ENCODE measurements at places on chromosomes 13 and 19.

DNA sequence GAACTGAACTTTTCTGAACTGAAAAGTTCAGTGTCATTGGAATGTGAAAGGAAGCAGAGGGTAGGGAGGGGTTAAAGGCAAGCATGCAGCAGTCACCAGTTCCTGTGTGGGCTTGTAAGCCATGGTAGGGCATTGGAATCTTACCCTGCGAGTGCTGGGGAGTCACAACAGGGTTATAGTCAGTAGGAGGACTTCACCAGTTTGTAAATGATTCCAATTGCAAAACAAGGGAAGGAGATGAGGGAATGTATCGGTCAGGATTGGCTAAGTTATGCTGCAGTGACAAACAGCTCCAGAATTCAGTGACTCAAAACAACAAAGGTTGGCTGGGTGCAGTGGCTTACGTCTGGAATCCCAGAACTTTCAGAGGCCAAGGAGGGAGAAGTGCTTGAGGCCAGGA, 12.8 kb downstream of the LYPD3 start:
- DNase-seq, result no peak

- DNase-seq, result no peak
These were observed 17.9 kb downstream of the DEDD2 start for GRCh38 chr19:42199440-42200115.

DNA sequence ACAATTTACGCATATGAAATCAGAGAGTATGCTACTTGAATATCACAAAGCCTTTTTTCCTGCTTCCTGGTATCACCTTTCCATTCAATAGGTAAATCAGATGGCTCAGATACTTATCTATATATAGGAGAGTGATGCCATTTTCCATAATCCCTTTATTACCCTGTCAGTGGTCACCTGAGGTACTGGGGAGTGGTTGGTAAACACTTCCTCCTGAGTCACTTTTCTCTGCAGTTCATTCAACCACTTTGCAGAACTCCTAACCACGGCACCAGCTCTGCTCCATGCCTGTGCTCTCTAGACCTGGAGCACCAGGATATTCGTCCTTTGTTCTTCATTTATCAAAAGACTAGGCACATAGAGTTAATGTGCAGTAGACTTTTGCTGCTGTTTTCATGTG, 748.5 kb upstream of the KLHL1 start:
- DNase-seq, result no peak

- DNase-seq, result no peak
These were observed 2.4 kb upstream of the PLPP2 start for GRCh38 chr19:293436-294110.

DNA sequence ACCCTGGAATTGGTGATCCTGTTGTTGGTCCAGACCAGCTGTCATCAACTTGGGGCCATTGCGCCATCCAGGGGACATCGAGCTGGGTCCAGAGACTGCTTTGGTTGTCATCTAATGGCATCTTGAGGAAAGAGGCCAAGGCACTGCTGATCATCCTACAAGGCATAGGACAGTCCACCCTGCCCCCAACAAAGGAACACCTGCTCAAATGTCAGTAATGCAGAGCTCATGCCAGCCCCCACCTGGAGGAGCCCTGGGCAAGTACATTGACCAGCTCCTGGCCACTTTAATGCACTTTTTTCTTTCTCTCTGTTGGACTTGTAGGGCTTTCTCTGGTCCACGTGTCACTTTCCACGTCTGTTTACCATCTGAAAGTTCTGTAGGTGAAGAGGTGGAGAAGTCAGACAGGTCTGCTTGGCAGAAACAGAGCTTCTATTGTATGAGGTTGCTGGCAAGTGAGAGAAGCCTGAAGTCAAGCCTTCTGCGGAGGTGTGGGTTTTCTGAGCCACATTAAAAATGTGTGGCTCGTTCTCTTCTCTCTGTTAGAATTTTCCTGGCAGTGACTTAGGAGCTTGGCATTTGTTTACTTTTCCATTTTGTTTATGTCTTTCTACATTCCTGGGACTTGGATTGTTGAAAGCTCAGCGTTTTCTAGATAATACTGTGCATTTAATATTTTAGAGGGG, 124.0 kb upstream of the RNF113B start:
- no peak for DNase-seq

DNA sequence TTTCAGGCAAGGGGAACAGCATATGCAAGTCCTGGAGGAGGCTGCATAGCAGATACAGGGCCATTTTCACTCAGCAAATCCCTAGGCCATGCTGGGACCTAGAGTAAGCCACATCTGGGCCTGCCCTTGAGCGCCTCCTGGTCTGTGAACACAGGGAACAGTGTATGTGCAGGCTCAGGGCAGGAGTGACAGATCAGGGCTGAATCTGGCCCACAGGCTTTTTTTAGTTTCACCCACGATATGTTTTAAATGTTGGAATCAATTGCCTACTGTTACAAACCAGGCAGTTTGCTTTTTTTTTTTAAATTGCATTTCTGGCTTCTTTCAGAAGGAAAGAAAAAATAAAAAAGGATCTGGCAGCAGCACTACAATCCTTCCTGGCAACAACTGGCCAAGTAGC, 1.5 kb upstream of the TMEM145 start:
- DNase-seq, result no peak

DNA sequence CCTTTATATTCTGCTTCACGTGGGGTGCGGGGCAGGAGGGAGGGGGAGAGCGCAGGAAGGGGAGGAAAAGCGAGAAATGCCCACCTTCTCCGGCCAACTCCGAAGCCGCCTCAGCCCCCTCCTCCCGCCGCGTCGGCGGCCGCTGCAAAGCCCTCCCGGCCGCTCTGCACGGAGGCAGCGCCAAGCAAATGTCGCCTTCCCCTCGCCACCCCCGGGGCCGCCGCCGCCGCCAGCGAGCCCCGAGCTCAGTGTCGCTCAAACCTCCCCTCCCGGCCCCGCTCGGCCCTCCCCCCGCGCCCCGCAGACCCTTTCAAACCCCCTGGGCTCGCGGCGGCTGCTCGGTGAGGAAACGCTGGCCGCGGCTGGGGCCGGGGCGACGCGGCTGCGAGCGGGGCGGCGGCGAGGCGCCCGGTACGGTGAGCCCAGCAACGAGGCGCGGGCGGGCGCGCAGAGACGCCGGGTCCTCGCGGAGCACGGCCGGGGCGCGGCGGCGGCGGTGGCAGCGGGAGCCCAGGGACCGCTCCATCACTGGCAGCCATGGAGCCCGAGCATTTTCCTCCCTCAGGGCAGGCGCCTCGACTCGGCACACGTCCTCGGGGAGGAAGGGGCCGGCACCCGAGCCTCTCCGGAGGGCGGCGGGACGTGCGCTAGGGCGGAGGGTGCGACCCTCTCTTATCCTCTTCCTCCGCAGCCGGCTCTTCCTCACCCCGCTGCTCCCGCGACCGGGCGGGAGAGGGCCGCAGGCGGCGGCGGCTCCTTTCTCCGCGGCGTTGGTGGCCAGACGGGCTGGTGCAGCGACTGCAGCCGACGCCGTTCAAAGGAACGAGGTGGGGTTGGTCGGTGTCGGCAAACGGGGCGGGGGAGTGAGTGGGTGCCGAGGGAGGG, 463 bp upstream of the TSC22D1 start:
- no peak for DNase-seq

DNA sequence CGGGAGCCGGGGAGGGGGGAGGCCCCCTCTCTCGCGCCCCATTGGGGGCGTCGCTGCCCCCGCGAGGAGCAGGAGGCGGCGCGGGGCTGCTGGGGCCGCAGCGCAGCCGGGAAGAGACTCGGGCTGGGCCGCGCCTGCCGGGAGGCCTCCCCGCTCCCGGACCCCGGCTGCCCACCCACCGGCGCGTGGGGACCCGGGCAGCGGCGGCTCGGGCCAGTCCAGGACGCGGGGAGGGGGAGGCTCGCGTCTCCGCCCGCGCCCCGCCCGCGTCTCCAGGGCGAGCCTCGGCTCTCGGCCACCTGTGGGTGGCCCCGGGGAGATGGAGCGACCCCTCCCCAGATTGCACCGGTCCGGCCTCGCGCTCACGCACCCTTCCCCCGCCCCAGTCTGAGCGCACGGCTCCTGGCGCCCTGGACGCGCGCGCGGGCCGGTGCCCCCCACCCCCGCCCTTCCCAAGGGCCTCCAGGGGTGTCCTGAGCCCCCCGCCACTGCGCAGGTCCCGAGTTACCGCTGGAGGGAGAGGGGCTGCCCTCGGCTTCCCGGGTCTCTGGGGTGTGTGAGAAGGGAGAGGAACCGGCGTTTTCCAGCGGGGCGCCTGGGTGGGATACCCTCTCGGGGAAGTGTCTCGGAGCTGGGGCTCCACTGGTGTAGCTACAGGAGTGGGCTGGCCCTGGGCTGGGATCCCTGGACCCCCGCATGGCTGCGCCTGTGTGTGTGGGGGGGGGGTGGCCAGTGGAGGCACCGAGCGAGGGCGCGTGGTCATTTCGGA, 645 bp downstream of the PALM start:
- DNase-seq, result no peak

- no peak for DNase-seq
These were observed 10.6 kb upstream of the OXGR1 start for GRCh38 chr13:97004886-97005285.

DNA sequence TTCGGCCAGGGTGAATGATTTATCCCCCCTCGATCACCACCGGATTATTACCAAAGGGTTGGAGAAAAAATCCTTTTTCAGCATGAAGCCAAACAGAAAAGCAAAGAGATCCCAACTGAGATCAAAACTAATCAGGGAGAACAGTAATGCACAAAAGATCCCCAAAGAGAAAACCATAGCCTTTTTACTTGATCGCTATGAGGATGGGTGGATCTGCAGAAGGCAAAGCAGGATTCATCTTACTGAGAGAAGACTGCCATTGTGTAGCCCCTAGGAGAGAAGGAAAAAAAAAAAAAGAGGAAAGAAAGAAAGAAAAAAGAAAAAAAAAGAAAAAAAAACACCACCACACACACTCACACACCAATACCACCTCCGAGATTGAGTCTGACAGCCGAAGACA, at the start of gene FGF14:
TSS of gene FGF14 (minus strand) at position 283 of the 400 bp plus-strand sequence.
- no peak for DNase-seq

- DNase-seq, result no peak
These were observed 9.6 kb upstream of the TCF3 start for GRCh38 chr19:1661995-1662394.

DNA sequence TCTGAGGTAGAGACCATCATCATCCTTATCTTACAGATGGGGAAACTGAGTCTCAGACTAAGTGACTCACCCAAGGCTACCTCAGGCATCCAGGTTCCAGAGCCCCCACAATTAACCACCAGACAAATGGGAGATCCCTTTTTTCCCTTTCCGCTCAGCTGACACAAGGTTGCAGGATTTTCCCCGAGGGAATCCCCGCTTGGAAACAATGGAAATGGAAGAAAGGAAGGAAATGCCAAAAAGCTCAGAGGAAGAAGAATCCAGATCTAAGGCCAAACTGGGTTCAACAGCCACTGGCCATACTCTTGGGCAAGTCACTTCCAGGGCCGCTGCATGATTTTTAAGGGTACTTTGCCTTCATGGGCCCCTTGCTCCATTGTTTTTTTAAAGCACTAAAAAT, 1.6 kb downstream of the ZNF71 start:
- DNase-seq, result no peak

GRCh38 chr13:75832812-75833211, 196.7 kb downstream of the LMO7 start:
- no peak for DNase-seq

GRCh38 chr19:49818649-49819370, 721 bp downstream of the MED25 start:
- DNase-seq, result no peak

DNA sequence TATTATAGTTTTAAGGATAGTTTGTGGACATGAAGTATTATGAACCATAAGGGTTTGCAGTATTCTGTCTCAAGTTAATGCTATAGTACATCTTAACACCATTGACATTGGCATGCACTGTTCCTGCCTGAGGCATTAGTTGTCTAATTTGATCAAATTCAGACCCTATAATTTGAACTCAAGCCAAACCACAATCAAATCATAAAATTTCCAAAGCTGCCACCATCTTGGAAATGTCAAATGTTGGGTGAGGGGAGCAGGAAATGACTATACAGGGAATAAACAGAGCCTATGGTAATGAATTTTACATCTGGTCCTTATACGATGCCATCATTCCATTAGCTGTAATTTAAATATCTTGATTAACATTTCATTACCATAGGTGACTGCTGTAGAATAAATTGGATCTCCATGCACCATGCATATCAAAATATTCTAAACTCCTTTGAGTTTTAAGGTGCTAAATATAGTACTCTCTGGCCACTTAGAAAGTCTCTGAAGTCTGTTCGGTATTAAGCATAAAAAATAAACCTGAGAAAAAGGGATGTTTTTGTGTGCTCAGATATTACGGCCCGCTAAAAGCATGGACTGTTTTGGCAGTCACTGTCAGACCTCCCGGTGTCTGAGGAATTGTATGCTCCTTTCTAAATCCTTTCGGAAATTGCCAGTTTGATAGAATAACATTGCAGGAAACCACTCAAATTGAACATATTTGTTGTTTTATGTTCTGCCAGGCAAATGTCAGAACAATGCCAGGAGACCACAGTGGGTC, 257.7 kb downstream of the SPRY2 start:
- no peak for DNase-seq

- DNase-seq, result no peak
These were observed 19.5 kb upstream of the ARL11 start for GRCh38 chr13:49608651-49609331.

DNA sequence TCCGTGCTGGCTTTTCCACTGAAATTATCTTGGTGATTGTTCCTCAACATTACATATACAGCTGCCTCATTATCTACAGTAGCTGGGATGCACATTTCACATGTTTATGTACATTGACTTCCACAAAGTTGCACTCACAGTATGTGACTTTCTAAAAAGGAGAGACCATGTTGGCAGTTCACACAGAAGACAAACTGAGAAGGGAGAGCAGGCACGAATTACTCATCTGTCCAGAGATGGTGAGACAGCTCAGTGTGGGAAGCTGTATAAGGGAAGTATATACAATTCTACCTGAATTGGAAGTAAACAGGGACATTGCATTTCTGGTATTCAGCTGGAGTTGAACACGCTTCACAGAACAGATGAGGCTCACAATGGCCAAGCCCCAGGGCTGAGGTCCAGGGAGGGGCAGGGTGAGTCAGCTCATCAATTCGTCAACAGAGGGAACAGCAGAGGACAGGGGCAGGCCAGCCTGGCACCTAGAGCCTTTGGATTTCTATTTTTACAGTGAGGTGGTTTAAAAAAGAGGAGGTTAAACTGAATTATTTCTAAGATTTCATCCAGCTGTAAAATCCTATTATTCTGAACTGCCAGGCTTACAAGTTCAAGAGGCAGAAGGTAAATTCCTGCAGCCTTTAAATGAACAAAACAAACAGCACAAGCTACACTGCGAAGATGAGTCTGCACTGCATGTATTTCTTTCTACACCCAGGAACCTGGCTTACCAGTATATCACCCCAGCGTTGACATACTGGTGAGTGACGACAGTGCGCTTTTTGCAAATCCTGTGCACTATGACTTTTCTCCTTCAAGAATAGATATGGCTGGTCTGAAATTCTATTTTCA, 9.8 kb downstream of the PARP4 start:
- DNase-seq, result no peak

- no peak for DNase-seq
These were observed 102.3 kb downstream of the GPC6 start for GRCh38 chr13:93328943-93329342.

- DNase-seq, result no peak
These were observed 726.2 kb downstream of the PCDH9 start for GRCh38 chr13:66503890-66504289.

DNA sequence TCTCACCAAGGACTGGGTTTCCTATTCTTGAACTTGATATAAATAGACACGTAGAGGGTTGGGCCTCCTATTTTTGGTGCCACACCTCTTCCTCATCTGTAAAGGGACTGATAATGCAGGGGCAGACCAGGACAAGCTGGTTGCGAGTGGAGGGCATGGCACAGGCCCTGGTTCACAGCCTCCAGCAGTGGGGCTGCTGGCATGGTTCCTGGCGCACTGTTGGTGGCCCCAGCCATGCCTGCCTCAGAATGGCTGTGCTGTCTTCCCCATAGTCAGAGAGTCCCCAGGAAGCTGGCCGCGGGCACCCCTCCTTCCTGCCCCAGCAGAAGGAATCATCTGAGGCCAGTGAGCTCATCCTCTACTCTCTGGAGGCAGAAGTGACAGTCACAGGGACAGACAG, 10.5 kb upstream of the OVOL3 start:
- DNase-seq, result no peak

Data from SW 1271 (cell line).